ENCODE measurements at places on chromosomes 5 and 9.

GRCh38 chr5:10460252-10460906, 18.7 kb downstream of the ROPN1L start:
- no peak for DNase-seq

- no peak for DNase-seq
Observed at GRCh38 chr5:109089191-109089590, 320.6 kb downstream of the PJA2 start.

- no peak for DNase-seq
Observed at GRCh38 chr5:982377-983237, 26.0 kb upstream of the NKD2 start.

DNA sequence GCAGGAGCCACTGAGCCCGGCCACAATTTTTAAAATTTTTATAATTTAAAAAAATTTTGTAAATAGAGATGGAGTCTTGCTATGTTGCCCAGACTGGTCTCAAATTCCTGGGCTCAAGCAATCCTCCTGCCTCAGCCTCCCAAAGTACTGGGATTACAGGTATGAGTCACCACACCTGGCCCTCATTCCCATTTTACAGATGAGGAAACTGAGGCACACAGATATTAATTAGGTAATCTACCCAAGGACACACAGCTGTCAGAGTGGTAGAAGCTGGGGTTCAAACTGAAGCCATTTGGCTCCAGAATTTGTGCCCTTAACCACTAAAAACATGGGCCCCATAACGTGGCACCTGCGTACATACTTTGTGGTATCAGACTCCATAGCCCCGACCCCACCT, 7.5 kb downstream of the TRUB2 start:
- no peak for DNase-seq

GRCh38 chr5:97923496-97923895, 740.4 kb upstream of the RIOK2 start:
- DNase-seq = no peak

DNA sequence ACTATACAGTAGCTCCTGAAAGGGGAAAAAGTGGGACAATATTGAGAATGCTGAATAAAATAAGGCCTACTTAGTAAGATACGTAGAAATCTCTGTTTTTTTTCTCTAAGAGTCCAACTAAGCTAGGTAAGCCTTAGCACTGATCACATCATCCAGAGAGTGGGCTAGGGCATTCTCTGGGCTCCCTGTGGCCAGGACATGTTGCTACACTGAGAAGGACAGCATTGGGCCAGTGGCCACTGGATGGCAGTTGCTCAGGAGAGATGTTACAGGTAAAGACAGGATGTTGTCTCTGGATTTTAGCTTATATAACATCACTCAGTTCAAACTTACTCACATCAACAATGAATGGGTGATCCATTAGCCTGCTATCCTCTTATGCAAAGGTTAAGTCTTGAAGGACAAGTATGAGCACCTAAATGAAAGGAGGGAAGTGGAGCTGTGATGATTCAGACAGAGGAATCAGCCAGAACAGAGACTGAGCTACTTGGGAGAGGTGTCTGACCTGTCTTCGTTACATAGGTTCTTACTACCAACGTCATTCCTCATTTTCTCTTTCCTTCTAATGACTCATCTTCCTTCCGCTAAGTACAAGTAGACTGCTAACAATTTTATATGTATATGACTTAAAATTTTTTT, 226.6 kb upstream of the ADCY2 start:
- no peak for DNase-seq

DNA sequence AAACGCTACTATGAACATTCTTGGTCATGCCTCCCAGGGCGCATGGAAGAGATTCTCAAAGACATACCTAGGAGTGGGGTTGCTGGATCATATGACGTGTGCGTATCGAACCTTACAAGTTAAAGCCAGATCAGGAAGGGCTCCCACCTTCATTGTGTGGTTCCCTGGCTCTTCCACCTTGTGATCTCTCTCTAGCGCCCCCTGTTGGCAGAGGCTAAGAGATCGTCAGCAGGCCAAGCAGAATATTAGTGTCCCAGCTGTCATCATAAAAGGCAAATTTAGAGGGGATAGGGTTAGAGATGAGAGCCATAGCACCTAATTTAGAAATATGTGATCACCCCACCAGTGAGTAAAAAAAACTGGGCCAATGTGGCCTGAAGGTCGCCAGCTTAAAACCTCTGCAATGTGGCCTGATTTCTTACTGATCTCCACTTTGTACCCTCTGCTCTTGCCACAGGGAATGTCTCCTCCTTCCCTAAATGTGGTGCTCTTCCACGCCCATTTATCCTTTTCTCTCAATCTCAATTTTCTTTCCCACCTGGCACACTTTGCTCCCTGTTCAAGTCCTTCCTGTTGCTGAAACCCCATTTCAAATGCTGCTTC, 91.7 kb upstream of the SHB start:
- peak; percentile 59 for DNase-seq

DNA sequence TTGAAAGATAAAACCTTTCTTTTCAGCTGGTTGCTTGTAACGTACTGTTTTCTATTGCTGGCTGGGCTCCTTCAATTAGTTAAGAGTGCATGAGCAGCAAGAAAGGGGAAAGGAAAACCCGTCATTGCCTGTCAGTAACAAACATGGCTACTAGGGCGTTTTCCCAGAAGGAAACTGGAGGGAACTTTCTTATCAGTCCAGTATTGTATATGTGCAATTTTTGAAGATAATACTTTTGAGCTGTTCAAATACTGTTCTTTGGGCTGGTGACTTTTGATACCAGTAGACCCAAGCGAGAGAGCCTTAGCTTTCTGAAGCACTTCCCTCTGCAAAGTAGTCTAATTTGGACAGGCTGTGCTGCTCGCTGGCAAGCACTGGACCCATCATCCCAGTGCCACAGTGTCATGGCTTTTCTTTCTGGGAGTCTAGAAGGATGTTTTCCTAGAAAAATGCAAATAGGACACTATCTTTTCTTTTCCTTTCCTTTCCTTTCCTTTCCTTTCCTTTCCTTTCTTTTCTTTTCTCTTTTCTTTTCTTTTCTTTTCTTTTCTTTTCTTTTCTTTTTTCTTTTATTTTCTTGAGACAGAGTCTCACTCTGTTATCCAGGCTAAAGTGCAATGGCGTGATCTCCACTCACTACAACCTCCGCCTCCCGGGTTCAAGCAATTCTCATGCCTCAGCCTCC, 149.9 kb upstream of the SMIM23 start:
- no peak for DNase-seq

DNA sequence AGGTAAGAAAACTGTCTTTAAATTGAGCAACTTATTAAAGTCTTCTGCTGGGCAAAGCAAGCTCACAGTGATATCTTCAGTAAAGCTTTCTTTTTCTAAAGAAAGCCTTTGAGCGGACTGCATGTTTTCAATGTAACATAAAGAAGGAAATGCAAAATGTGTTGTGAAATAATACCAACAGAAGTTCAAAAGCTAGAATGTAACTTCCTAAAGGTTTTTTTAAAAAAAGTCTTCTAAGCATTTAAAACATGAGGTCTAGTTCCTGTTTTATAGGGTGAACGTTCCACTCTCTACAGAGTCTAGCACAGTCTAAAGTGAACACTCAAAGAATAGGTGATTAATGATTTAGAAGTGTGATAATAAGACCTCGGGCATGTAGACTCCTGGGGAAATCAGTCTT, 62.9 kb downstream of the DENND1A start:
- no peak for DNase-seq

DNA sequence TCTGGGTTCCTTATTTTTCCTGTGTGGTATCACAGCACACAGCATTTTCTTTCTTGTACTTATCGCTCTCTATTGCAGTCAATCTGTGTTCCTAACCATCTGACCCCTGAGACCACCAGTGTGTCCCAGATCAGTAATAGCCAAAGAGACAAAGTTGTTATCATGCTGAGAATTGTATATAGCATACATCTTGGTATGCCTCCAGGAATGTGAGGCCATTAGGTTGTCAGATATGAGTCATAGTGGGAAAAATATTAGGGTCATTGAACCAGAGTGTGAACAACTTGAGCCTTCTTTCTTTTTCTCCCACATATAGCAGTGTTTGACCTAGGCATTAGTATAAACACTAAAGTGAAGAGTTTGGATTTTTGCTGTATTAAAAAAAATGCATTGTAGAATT, 106.3 kb downstream of the NDUFAF2 start:
- no peak for DNase-seq

GRCh38 chr5:137141779-137142178, 357.3 kb downstream of the SPOCK1 start:
- no peak for DNase-seq

GRCh38 chr5:1732945-1733344, 66.7 kb downstream of the MRPL36 start:
- no peak for DNase-seq

DNA sequence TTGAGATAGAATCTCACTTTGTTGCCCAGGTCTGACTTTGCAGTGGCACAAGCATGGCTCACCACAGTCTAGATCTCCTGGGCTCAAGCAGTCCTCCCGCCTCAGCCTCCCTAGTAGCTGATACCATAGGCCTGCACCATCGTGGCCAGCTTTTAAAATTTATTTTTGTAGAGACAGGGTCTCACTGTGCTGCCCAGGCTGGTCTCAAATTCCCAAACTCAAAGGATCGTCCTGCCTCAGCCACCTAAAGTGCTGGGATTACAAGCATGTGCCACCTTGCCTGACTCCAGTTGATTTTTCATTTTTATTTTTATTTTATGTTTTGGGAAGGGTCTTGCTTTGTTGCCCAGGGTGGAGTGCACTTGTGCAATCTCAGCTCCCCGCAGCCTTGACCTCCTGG, 41.7 kb upstream of the GLDC start:
- no peak for DNase-seq

- no peak for DNase-seq
Observed at GRCh38 chr5:76682387-76682786, 33.5 kb upstream of the F2R start.

Data from stimulated activated CD4-positive, alpha-beta T cell treated with anti-CD3 and anti-CD28 coated beads, TNF-alpha, amount 100 ng/mL, for 24 hours (primary cell).